COR-L47 (cell line): ENCODE measurements at places on chromosomes 4 and X.

DNA sequence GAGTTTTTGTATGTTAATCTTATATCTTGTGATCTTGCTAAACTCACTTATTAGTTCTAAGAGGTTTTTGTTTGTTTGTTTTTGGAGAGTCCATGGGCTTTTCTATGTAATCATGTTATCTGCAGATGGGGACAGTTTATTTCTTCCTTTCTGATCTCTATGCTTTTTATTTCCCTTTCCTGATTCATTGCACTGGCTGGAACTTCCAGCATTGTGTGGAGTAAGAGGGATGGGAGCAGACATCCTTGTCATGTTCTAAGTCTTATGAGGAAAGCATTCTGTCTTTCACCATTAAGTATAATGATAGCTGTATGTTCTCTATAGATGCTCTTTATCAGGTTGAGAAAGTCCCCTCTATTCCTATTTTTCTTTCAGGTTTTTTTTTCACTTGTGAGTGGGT is 90.6 kb upstream of the TBC1D9 start:
- DNase-seq = no peak

DNA sequence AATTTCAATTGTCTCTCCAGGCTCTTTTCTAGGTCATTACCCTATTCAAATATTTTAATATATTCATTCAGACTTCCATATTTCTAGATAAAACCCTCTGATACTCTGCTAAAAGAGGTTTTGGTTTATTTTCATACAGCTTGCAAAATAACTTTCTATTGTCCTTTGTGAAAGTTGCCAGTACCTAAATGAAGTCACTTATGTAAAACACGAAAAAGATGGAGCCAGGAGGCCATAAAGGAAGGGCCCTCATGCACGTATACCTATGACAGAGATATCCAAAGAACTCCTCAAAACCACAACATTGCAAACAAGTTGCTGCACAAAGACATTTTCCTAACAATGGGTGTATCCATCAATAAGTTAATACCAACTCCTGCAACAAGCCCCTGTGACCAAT is 25.7 kb upstream of the ELOVL6 start:
- no peak for DNase-seq

DNA sequence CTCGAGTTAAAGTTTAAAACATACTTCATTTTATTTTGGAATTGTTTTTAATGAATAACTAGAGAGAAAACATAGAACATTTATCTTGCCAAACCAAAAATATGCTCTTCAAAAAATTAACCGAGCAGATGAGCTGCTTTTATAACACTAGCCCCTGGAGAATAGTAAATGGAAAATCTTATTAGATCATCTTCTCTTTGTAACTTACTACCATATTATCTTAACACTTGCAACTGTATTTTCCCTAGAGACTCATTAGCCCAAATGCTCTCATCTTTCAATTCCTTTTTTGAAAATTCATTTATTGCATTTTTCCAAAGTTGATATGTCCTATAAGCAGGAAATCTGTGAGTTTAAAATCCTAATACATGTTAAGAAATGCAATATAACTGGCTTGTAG is 143.3 kb downstream of the CAMK2D start:
- DNase-seq = no peak

DNA sequence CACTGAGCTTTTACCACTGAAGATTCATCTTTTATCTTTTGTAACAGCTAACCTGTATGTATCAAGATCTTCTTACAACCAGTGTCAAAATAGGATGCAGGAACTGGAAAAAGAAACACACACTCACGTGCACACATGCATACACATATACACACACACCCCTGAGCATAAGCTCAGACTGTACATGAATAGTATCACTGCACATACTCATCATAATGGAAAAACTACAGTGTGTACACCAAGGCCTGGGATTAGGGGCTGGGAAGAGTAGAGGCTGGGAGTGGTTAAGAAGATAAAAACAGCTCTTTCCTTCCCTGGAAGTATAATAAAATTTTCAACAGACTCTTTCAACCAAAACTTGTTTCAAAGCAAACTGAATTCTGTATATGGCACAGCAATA is 73.4 kb downstream of the RELL1 start:
- DNase-seq = no peak
